Skin of body (tissue), 3 donors: ENCODE measurements at places on chromosomes 4 and X.

DNA sequence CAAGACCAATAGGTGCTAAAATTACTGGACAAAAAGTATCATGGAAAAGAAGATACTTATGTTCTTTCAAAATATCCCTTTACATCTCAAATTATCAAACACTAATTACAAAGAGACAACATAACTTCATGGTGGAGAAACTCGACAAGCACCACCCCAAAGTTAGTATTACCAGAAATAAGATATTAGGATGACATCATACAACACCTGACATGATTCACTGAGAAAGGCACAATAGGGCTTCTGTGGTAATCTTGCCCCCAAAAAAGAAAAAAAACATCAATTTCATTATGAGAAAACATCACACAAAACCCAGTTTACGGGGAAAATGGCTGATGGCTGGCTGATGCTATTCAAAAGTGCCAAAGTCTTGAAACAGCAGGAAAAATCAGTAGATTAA is 1781.7 kb upstream of the PCDH10 start:
- DNase-seq, result no peak

GRCh38 chr4:83605744-83606172 is 69.8 kb downstream of the GPAT3 start:
- no peak for DNase-seq

DNA sequence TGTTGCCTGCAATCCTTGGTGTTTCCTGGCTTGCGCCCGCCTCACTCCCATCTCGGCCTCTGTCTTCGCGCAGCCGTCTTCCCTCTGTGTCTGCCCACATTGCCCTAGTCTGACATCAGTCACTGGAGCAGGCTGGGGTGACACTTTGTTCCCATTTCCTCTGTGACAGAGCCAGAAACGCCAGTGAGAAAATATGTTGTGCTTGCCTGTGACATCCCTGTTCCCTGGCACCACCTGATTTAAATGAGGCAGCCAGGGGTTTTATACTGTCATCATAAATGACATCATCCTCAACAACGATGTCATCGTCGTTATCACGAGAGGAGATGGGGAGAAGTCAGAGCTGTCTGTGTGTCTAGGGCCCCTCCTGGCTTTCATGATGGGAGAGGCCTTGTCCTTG is 29.1 kb downstream of the ZNF185 start:
- no peak for DNase-seq

DNA sequence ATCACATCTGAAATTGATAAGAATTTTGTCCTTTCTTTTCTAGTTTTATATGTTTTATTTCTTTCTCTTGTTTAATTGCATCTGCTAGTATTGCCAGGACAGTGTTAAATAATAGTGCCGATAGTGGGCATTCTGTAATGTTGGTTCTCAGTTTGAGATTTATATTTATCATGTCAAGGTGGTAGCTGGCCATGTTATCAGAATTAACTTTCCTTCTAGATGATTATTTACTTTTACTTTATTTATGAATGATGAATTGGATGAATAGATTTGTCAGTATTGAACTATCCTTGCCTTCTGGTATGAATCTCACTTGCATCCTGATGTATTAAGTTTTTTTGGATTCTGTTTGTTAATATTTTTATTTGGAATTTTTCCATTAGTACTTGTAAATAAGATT is 42.7 kb downstream of the METAP1 start:
- no peak for DNase-seq

DNA sequence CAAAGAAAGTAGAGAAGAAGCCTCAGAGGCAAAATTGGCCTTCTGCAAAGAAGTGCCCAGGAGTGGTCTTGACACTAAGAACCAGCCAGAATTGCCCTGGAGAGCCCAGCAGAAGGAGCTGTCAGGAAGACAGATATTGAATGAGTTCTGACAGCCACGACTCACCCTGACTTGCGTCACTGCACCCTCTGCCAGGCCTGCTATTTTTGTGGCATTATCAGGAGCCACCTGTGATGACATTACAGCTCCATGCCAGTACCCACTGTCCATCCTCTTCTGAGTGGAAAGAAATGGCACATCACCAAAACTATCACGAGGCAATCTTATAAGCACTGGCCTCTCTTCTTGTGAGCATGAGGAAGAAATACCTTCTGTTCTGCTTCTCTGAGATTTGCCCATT is 67.7 kb downstream of the SMIM20 start:
- no peak for DNase-seq

- no peak for DNase-seq
These were observed 74.1 kb downstream of the LDB2 start for GRCh38 chr4:16824278-16824806.

DNA sequence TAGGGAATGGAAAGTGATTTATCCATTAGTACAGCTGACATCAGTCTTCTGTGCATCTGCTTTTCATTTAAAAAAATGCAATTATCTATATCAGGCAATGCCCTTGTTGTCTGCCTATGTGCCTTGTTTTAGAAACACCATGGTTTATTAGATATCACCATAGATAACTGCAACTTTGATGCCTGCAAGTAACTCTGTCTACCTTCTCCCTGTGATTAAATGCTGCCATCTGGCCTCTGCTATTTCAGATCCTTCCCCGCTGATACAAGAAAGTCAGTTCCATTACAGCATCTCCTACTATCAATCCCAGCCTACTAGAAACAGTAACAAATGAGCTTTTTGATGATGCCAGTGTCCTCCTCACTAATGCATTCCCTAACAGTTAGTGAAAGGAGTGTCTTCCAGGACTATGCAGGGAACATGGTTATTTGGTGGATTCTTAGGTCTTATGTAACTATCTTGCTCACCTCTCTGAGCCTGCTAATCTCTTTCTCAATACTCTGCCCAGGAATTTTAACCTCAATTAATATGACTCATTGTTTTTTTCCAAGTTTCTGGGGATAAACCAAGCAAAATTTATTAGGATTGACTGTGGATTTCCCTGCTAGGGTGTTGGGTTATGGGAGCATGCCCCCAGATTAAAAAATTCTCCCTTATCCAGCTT is 444.9 kb downstream of the RAPGEF2 start:
- no peak for DNase-seq

- peak; percentile 61 for DNase-seq
These were observed 753.4 kb upstream of the FAM241A start for GRCh38 chr4:111391829-111392228.

GRCh38 chr4:40186665-40187014 is 10.2 kb upstream of the RHOH start:
- no peak for DNase-seq

- no peak for DNase-seq
These were observed 1849.2 kb downstream of the STIM2 start for GRCh38 chr4:28709891-28710290.

DNA sequence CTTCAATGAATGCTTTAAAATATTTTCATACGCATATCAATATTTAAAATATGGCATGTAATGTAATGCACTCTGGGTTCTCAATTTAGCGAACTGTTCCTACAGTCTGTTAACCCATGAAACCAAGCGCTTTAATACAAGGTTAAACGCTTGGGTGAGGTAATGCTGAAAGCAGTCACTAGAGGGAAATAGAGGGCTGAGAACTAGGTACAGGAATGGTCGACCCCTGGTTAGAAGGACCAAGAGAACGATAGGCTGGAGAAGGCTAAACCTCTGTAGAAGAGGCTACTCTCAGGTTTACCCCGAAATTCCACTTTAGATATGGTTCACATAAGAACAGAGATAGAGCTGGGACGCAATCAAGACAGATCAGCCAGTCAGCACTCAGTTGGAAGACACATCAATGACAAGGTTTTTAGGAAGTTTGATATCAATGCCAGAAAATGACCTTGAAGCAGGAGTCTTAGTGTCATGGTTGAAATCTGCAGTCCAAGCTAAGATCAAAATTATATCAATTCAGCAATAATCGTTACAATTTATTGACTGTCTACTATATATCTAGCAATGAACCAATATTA is 26.9 kb downstream of the ARSJ start:
- DNase-seq, result no peak

GRCh38 chr4:122621016-122621507 is at the start of gene IL21:
Gene IL21, minus strand, starts transcription at chr4:122621066. Its CDS starts 55 bp downstream, at chr4:122621011.
- DNase-seq, result no peak

DNA sequence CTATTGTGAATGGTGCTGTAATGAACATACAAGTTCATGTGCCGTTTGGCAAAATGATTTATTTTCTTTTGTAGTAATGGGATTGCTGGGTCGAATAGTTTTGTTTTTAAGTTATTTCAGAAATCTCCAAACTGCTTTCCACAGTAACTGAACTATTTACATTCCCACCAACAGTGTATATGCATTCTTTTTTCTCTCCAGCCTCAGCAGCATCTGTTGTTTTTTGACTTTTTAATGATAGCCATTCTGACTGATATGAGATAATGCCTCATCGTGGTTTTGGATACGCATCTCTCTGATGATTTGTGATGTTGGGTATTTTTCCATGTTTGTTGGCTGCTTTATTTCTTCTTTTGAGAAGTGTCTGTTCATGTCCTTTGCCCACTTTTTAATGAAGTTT is 246.3 kb upstream of the ADGRL3 start:
- DNase-seq, result no peak

GRCh38 chr4:147597561-147597960 is 19.6 kb upstream of the TMEM184C start:
- DNase-seq, result no peak

GRCh38 chrX:17187136-17187756 is 187.8 kb upstream of the NHS start:
- DNase-seq, result no peak

GRCh38 chrX:23844502-23845138 is 61.6 kb downstream of the SAT1 start:
- no peak for DNase-seq

DNA sequence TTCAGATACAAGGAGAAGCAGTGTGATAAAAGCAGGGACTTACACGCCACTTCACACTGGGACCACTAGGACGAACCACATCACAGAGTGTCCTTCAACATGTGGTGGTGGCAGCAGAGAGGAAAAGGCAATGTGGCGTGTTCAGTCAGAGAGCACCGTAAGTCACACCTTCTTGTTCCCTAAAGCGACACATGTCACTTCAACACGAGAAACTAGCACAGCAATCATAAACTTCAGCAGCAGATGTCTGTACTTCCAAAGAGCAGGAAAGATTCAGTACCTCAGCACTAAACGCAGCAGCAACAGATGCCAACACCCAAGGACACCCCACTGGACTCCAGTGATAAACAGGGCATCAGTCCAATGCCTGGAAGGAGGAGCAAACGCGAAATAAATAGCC is 96.7 kb downstream of the AREG start:
- DNase-seq, result no peak

DNA sequence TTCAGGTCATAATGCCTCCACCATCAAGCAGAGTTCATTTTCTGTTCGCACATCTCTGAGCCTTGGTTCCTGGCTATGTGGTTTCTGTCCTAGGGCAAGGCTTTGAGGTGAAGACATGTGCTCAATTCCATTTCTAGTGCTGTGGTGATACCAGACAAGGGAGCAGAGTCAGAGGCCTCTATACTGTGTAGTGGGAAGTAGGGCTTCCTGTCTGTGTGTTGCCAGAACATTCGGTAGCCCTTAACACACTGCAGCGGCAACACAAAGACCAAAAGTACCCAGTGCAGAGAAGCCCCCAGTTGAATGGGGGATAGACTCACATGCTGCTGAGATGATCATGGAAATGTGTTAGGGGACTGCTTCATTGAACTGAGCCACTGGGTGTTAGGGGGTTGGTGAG is 56.4 kb downstream of the STARD8 start:
- DNase-seq, result no peak

DNA sequence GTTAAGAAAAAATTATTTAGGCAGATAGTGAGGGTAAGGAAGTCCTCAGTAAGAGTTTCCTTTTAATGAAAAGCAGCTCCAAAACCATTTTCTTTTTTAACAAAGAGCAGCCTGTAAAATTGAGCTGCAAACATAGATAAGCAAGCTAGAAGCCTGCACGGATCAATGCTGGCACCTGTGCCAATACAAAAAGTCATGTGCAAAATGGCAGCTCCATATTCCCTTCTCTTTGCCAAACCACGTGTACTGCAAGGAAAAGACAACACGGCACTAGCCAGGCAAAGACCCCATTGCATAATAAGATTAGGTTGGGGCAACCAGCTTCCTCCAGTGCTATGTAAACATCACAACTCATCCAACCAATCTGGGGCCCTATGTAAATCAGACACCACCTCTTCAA is 268.4 kb upstream of the INTU start:
- no peak for DNase-seq

GRCh38 chr4:81960961-81961360 is 412.8 kb downstream of the HNRNPD start:
- no peak for DNase-seq
